ENCODE measurements at places on chromosomes 5 and 9. TPM values are rescaled to one million over a fixed set of nuclear protein-coding genes. Genes with fewer than 3 reads are reported as not detected.

DNA sequence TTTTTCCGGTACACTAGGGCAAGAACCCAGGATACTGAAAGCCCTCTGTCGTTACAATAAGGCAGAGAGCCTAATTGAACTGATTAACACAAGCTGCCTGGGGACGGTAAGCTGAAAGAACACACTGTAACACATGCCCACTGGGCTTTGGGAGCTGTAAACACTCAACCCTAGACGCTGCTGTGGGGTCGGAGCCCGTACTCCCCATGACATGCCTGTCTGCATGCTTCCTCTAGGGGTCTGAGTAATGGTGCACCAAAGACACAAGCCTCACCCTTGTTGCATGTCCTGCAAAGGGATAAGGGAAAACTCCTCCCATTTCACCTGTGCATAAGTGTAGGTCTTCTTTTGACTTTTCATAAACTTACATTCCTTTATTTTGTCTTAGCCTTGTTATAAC lies 194.0 kb downstream of the FBXL7 start:
- no peak overlapping the region for H3K4me3 ChIP-seq
- H3K27me3 ChIP-seq, result no peaks in the 10 kb centered on the region
- no peak overlapping the region for H3K27ac ChIP-seq
- no peak for DNase-seq
- H3K36me3 ChIP-seq, result no peaks in the 10 kb centered on the region

Gene NUTM2F
- total RNA-seq, result not detected

Gene RLN1
- not detected for total RNA-seq

Gene PCAT7
- total RNA-seq, result not detected

Gene CDC20B
- total RNA-seq, result not detected

Gene OBP2B
- not detected for total RNA-seq

Gene PCDH12
- total RNA-seq, result 7.6 TPM

Measured in right atrium auricular region (tissue), 2 donors.